ENCODE measurements at places on chromosomes 16 and 17.
A peak's percentile ranks its signal among the peaks of the same experiment; 100 is the strongest.

GRCh38 chr17:31845291-31845690, 13.8 kb downstream of the COPRS start:
- DNase-seq = no peak

GRCh38 chr16:49855280-49855821, 561 bp downstream of the ZNF423 start:
- peak; percentile 87 for DNase-seq

DNA sequence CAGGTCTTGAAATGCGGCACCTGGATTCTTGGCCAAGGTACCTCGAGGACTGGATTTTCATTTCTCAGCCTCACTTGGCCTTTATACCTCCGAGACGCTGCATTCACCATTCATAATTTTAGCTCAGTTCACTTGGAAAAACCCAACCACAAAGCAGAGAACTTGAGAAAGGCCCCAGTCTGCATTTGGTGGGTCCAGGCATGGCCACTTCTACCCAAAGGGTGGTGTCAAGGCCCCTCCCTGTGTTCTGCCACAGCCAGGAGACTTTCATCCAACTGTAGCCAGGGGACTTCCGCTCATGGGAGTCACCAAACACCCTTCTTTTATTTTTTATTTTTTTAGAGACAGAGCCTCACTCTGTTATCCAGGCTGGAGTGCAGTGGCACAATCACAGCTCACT, 14.7 kb upstream of the TVP23A start:
- peak; percentile 65 for DNase-seq

- no peak for DNase-seq
Observed at GRCh38 chr16:51801635-51802034, 650.6 kb upstream of the SALL1 start.

GRCh38 chr17:42180922-42181850, at the start of gene KCNH4:
TSS of gene KCNH4 (minus strand) at chr17:42181142. CDS start at chr17:42180945, 197 bp downstream.
- peak; percentile 95 for DNase-seq

- DNase-seq = no peak
Observed at GRCh38 chr16:78436846-78437245, 337.4 kb downstream of the WWOX start.

DNA sequence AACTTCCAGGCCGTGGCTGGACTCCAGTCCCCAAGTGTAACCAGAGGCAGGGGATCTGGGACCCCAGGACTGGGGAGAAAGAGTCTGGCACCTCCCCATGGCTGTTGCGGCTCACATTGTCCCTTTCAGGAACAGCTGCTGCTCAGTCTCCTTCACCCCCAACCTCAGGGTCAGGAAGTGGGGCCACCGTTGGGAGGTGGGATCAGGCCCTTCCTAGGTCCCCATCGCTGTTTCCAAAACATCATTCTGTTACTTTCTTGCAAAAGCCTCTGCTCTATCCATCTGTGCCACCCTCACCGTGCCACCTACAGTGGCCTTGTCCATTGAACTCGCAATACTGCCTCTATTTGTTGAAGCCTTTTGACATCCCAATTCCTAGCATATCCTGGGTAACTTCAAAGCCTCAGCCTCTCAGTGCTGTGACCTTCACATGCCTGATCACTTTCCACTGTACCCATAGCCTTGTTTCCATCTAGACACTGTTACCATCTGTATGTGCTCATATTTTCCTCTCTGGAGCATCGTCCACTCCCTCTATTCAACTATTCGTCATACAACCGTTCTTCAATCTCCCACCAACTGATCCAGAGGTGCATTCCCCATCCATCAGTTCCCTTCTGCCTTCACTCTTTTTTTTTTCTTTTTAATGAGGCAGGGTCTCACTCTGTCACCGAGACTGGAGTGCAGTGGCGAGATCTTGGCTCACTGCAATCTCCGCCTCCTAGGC, 15.0 kb upstream of the SRCIN1 start:
- no peak for DNase-seq

DNA sequence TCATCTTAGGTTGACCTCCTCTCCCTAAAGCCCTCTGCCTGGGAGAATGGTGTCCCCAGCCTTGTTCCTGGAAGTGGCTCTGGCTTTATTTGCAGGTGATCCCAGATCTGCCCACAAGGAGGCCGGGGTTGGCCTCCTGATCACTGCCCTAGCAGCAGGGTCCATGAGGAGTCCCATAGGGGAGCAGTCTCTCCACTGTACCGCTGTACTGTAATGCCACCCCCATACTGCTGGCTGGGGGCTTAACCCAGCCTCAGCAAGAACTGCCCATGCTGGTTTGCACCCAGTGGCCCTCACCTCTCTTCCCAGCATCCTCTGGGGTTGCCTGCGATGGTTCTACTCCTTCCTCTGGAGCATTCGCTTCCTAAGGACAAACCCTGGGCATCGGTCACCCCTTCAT, 39.1 kb downstream of the PSME3IP1 start:
- DNase-seq = no peak

DNA sequence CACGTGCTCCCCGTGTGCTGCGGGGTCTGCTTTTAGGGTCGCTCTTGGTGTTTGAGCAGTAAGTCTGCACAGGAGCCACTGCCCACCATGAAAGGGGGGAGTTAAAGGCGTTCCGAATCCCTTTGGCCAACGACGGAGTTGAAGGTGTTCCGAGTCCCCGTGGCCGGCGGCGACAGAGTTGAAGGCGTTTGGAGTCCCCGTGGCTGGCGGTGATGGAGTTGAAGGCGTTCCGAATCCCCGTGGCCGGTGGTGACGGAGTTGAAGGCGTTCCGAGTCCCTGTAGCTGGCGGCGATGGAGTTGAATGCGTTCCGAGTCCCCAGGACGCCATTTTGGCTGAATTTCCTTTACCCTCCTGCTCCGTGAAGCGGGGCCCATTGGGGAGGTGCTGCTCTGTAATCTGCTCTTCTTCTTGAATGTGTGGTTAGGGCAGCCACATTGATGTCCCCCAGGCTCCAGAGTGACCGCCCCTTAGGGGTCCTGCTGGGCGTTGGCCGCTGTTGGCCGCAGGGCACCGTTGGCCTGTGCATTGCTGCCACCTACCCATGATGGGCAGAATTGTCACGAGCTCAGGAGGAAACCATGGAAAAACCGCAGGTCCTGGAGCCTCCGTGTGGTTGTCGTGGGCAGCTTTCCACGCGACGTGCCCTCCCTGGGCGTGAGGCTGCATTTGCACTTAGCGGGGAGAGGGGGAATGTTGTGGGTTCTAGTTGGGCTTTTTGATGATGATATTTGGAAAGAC, 73.7 kb upstream of the ZNF750 start:
- DNase-seq = no peak

GRCh38 chr17:15510361-15510760, 42.9 kb upstream of the CDRT4 start:
- no peak for DNase-seq

- no peak for DNase-seq
Observed at GRCh38 chr17:39529455-39529854, 68.2 kb downstream of the CDK12 start.

DNA sequence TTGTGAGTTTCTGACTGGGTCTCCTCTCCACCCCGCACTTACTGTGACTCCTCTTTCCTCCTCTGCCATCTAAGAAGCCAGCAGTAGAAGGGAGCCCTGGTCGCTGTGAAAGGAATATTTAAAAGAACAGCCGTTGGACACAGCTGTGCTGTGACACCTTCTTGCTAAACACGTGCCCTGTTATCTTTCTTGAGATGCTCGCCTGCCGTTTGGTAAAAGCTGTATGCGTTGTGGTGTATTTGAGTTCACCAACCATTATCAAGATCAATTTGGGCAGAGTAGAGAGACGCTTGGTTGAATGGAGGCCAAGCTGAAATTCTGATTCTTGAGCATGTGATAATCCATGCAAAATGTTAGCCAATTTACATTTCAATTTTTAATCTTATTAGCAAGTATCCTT, 3.8 kb downstream of the GID4 start:
- DNase-seq = no peak

DNA sequence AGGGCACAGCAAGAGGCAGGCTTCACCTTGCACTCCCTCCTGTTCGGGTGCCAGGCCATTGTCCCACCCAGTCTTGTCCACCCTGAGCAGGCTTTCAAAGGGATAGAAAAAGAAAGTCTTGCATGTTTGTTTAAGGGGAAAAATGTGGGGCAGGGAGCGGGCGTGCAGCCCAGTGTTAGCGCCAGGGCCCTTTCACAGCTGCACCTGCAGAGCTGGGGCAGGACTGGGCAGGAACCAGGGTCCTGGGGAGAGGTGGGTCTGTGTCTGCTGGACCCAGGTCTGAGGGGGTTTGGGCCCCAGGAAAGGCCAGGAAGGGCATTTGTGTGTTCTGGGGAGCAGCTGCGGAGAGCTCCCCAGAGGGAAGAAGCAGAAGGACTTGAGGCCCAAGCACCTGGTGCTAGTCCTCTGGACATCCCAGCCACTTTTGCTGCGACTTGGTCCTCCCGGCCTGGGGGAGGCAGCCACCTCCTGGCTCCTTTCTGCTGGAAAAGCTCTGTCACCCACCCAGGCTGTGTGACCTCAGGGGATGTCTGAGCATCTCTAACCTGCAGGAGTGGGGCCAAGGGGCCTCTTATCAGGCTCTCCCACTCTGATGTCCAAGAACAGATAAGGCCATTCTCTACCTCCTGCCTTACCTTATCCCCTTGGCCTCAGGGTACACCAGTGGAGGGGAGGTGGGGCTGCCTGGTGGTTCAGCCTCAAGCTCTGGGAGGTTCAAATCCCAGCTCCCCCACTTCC, 44.7 kb downstream of the PSME3IP1 start:
- no peak for DNase-seq

- no peak for DNase-seq
Observed at GRCh38 chr17:75834928-75835653, 9.1 kb downstream of the UNC13D start.

- DNase-seq = no peak
Observed at GRCh38 chr16:71880176-71880575, 3.8 kb downstream of the ZNF821 start.

DNA sequence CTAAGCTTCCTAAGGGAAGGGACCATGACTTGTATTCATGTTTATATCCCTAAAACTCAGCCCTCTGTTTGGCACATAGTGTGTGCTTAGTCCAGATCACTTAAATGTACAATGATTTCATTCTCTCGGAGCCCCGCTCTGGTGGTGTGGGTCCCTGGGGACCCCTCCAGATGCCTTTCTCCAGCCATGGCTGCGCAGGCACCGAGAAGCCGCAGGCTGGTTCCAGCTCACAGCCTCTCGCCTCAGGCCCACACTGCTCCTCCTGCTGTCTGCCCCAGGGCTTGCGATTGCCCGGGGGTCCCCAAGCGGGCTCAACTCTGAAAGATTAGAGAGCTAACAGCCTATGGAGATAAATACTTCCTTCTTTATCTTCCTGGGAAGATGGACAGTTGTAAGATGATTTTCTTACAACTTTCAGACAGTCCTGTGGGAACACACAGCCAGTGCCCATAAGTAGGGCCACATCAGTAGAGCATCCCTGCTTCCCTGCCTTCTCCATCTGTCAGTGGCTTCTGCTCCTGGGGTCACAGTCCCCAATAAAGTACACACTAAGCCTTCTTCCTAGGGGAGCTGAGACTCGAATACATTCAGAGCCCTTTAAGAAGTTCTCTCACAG, 66.2 kb downstream of the CENPV start:
- peak; percentile 86 for DNase-seq

GRCh38 chr17:50152736-50153135, 2.3 kb upstream of the PPP1R9B start:
- DNase-seq = no peak

- peak; percentile 92 for DNase-seq
Observed at GRCh38 chr17:7552621-7553051, 3.8 kb downstream of the TNFSF12 start.

DNA sequence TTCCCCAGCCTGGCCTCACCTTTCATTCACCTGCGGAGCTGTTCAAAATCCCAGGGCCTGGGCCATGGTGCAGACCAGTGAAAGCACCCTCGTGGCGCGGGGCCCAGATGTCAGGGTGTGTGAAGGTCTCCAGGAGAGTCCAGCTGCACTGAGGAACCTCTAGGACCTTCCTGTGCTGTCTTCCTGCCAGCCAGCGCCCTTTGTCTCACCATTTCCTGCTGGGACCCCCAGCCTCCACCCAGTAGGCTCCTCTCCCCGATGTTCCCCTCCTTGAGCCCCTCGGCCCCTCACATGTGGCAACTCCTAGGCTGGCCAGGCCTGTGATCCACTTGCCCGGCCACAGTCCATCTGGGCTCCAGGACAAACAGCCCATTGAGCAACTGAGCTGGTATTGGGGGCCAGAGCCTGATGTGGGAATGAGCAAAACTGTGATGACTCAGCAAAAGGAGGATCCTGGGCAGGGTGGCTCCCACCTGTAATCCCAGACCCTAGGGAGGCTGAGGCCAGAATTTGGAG, 677 bp downstream of the SULT1A2 start:
- no peak for DNase-seq

DNA sequence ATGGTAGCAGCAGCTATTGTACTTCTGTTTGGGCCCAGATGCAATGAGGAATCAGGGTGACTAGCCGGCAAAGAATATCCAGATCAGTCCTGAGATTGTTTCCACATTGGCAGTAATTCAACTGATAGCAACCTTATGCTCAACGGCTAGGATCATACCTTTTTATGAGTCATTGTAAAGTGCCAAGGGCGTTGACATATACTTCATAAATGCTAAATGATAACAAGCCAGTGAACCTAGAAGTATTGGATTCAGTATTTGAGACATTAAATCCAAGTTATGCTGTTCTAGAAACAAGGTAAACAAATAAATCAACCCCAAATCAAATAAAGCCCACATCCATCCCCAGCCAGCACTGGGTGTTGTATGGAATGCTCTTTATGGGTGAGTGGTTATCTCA, 207.1 kb upstream of the ZFHX3 start:
- DNase-seq = no peak

All from GM12865 (cell line).